ENCODE measurements at places on chromosomes 2 and 18.

GRCh38 chr2:120224256-120224655, 1.1 kb upstream of the TMEM185B start:
- no peak for DNase-seq

- no peak for DNase-seq
These were observed 148.9 kb upstream of the SLC39A10 start for GRCh38 chr2:195508139-195508455.

DNA sequence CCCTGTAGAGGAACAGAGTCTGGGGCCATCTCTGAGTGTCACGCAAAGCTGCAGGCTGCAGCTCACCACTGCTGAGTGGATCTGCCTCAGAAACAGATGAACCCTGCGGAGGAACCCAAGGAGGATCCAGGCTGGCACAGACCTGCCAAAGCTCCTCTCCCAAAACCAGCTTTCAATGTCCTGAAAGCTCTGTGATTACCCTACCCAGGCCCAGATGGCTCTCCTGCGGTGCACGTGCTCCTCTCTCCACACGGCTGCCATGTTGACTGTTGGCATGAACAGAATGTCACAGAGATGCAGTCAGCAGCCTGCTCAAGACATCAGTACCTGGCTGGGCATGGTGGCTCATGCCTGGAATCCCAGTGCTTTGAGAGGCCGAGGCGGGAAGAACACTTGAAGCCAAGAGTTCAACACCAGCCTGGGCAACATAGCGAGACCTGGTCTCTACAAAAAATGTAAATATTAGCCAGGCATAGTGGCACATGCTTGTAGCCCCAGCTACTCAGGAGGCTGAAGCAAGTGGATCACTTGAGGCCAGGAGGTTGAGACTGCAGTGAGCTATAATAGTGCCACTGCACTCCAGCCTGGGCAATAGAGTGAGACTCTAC, 216.8 kb downstream of the MGAT5 start:
- DNase-seq = no peak

DNA sequence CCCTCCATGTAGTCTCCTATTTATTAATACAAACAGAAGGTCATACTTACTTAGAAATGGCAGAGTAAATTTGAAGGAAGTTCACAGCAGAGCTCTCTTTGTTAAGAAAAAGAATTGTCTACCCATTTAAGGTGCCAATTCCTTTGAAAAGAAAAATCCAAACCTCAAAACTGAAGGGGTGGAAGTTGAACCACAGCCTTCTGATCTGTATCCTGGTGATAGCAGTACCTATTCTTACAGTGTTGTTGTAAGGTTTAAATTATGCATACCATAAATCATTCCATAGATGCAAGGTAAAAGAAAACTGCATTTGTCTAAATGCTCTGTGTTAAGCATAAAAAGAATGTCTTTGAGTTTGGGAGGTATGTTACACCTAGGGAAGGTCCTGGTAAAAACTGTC, 47.6 kb downstream of the COBLL1 start:
- no peak for DNase-seq

DNA sequence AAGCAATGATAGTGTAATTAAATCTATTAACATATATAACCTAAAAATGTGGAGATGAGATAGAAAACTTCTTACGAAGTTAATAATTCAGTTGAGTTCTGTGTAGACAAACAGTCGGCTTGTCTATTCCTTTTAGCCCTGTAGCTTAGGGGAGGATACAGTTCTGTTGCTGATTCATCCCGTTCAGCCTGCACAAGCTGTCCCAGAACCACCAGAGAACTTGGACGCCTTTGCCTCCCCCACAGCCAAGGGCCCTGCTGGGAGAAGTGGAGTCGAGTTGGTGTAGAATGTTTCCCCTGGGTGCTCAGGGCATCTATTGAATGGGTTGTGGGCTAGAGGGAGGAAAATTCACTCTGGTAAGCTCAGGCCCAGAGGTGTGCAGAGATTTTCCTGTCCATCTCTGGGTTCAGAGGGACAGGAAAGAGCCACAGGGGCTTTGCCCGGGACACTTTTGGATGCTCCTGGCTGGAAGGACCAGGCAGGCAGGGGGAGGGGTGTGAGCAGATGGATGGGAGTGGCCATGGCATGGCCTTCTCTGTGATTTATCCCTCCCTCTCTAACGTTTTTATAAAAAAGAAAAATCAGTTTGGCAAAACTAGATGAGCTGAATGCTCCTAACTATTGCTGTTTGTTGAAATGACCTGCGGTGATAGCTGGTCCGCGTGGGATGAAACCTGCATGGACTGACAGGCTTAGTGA, 42.8 kb upstream of the GALR1 start:
- no peak for DNase-seq

DNA sequence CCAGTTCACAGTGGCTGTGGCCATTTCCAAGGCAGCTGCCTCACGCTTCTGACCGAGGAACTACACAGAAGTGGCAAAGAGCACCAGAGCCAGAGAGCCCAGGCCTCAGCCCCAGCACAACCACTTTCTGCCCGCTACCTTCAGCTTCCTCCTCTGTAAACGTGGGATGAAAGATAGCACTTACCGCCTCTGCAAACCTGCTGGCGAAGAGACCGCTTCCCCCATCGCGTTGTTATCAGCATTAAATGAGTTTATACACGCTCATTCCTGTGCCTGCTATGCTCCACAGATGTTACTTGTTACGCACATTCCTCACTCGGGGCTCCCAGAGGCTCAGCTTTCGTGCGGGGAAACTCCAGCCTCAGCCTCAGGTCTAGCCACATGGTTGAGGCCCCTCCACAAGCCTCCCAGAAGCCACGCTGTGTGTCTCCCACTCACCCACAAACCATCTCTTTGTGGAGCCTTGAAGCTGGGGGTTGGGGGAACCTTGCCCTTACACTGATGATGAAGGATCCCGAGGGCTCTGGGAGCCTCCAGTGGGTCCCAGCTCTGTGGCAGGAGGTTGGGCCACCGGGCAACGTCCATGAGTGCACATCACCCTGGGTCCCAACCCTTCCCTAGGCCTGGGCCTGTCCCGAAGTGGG, 63.3 kb upstream of the SMAD7 start:
- DNase-seq = no peak

DNA sequence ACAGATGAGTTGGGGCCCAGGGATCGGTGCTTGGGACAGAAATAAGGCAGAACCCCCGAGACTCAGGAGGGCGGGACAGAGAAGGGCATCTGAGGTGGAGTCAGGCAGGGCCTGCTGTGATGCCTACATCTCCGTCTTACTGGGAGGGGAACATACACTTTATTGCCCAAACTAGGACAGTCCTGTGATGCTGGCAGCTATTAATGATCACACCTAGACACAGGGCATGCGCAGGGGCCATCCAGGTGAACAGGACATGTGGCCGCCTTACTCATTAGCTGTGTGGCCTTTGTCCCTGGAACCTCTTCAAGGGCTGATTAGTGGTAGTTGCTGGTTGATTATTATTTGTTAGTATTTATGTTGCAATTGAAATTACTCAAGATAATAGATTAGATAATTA, 33.2 kb downstream of the MLPH start:
- no peak for DNase-seq

DNA sequence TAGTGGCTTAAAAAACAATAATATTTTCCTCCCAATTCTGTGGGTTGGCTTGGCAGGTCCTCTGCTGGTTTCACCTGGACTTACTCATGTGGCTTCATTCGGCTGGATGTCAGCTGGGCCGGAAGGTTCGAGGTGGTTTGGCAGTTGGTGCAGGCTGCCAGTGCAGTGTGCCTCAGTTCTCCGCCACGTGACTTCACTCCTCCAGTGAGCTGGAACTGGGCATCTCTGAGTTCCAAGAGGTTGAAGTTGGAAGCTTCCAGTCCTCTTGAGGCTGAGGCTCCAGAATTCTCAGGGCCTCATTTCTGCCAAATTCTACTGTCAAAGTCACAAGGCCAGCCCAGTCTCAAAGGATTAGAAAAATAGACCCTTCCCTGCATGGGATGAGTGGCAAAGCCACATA, 83.4 kb upstream of the B3GNT7 start:
- DNase-seq = no peak

- DNase-seq = no peak
These were observed 74.1 kb downstream of the PSMG2 start for GRCh38 chr18:12776821-12777471.

- DNase-seq = no peak
These were observed 110.8 kb downstream of the ZNF516 start for GRCh38 chr18:76384114-76384790.

GRCh38 chr2:40719414-40719813, 267.5 kb upstream of the SLC8A1 start:
- DNase-seq = no peak

DNA sequence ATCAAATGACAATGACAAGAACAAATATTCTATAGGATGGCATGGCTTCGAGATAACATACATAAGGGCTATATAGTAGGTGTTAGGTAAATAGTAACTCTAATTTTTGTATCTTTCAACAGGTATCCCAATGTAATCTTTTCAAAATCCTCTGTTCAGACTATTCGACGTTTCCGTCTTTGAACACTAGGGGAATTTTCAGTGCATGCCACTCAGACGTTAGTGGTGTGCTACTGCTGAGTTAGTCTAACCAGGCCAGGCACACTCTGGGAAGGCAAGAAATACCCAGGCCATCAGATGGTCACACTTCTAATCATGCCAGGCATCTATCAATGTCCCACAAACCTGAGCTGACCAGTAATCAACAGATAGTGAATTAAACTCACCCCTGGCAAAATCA, 14.6 kb upstream of the CREG2 start:
- no peak for DNase-seq

- no peak for DNase-seq
These were observed 41.7 kb downstream of the NLRC4 start for GRCh38 chr2:32222966-32223365.

GRCh38 chr2:66872986-66873754, 438.2 kb downstream of the MEIS1 start:
- DNase-seq = no peak

GRCh38 chr2:161241894-161242293, 66.3 kb upstream of the PSMD14 start:
- DNase-seq = no peak

DNA sequence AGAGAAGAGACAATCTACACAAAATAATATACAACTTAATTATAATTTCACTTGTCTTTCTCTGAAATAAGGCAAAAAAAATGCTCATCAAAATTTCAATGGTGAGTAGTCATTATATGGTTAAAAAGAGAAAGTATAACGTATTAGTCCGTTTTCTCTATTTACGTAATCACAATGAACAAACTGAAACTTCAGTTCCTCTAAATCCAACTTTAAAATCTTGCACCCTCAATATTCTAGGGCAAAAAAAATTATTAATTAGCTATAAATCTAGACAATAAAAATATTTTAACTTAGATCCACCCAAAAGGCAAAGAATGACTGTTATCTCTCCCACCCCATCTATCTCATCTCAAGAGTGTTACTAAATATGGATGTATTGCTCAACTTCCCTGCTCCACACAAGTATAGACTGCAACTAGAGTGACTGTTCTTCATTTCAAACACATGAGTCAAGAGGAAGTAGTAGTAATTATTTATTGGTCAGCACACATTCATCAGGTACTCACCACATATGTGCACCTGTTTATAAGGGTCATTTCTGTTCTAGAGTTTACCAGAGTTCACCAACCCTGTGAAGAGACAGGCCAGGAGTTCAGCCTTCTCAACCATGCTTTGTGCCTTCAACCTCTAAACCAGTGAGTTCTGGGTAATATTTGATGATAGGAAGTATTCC, 36.4 kb downstream of the STK39 start:
- DNase-seq = no peak

GRCh38 chr2:7703543-7704144, 786.4 kb downstream of the RNF144A start:
- no peak for DNase-seq

DNA sequence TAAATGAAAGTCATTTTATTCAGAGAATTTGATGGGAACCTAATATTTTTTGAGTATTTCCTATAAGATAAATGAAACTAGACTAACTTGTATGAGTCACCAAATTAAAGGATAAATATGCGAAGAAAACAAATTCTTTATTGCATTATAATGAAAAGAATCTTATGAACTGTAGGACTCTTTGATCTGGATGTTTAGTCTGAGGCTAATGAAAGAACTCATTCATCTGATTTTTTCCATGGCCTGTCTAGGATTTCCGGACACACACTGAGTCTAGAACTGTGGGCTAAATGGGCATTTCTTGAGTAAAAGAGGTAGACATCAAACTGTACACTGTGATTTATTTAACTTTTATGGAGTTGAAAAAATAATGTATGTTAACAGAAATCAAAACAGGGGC, 43.0 kb downstream of the ZNF519 start:
- DNase-seq = no peak

DNA sequence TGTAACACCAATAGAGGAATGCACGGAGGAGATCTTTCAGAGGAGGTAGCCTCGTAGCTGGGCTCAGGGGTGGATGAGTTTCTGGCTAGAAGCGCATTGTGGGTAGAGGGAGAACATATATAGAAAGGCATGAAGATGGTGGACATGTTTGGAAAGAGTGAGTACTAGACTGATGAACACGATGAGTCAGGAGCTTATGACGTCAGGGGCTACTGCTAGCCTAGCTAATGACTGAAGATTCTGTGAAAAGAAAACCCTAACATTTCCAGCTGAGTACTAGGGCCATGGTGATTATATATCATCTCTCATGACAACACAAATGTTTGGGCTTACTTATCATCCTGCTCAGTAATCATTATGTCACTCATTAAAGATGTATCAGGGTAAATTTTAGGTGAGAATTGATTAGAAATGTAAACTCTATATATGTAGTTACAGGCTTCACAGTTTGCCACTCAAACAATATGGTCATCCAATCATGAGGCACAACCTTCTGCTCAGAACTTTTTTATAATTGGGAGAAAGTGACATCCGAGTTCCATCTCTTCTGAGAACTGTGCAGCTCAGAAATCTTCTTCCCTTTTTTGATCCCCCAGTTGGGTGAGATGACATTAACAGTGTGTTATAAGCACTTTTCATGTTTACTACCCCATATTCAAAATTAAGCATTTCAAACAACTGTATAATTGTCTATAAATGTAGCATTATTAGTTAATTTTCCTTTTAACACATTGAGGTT, 22.2 kb upstream of the IL1RN start:
- DNase-seq = peak; percentile 49

GRCh38 chr2:19542796-19543662, 184.6 kb upstream of the OSR1 start:
- DNase-seq = no peak

GRCh38 chr2:241877197-241877685, 7.7 kb downstream of the RTP5 start:
- no peak for DNase-seq

GRCh38 chr2:27832396-27832795, 57.8 kb downstream of the RBKS start:
- DNase-seq = no peak

GRCh38 chr18:72107647-72108383, 436.3 kb downstream of the CBLN2 start:
- no peak for DNase-seq

- DNase-seq = no peak
These were observed 38.8 kb downstream of the NCAPH start for GRCh38 chr2:96374211-96374951.

DNA sequence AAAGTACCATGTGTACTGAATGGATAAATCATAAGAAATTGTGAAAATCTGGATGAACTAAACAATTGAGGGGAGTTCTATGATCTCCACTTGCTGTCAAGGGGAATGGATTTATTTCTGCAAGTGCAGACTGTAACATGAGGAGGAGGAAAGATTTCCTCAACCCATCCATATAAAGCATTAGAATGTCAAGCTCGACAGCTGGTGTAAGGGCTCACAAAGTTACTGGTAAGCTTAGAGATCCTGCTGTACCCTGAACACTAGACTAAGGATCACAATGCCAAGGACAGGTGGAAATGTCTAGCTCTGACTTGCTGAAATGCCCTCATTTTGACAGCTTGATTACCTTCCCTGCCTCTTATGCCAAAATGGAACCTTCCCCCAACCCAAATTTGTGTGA, 125.3 kb downstream of the TCF4 start:
- DNase-seq = no peak
